NCI-H1694 treated with DMSO at 0.1 percent for 48 hours (cell line): ENCODE measurements at places on chromosomes 2 and 18.
A peak's percentile ranks its signal among the peaks of the same experiment; 100 is the strongest.

- DNase-seq, result peak; percentile 62
These were observed 306.5 kb upstream of the TNP1 start for GRCh38 chr2:217166241-217166850.

DNA sequence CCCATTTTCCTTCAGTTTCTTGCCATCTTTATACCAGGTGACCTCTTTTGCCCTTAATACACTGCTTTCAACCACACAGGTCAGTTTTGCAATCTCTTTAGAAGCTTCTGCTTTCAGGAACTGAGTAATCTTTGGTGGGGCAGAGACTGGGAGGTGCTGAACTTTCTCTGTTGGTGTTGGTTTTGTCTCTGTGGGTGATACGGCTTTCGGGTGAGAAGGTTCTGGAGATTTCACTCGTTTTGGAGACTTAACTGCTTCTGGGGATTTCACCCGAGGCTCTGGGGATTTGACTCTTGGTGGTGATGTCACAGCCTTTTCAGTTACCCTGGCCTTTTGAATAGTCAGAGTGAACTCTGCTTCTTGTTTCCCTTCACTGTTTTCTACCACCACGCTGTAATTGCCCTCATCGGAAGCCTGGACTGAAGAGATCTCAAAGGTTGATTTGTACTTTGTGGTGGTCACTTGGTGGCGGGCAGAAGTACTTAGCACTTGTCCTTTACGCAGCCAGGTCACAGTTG is 50.4 kb downstream of the PLEKHA3 start:
- no peak for DNase-seq

- DNase-seq, result no peak
These were observed 374.1 kb downstream of the ARHGAP15 start for GRCh38 chr2:143503280-143503679.

- no peak for DNase-seq
These were observed 54.2 kb upstream of the TACR1 start for GRCh38 chr2:75253526-75253925.

GRCh38 chr2:138455691-138456090 is 45.9 kb upstream of the SPOPL start:
- DNase-seq, result no peak

DNA sequence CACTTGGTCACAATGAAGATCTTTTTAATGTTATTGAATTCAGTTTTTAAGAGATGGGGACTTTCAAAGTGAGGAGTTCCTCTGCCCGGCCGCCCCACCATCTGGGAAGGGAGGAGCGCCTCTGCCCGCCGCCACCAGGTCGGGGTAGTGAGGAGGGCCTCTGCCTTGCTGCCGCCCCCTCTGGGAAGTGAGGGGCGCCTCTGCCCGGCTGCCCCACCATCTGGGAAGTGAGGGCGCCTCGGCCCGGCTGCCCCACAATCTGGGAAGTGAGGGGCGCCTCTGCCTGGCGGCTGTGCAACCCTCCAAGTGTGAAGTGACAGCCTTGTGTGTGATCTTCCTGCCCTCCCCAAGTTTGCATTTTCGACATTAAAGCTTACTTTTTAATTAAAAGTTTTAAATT is 899.3 kb downstream of the TRIB2 start:
- no peak for DNase-seq

DNA sequence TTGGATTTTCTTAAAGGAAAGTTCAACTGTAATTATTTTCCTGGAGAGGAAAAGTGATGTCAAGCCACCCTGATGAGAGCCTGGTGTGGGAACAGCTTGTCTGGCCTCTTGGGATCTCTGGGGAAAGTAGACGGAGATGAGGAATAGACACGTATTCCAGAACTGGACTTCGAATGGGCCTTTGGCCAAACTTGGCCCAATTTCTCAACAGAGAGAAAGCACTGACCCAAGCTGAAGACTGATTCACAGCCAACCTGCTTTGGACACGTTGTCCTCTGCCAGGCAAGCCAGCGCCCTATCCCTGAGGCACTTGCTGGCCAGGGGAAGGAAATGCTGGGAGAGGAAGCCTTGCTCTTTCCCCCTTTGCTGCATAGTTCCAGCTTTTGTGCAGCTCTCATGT is 70.8 kb upstream of the CTAGE1 start:
- no peak for DNase-seq

- DNase-seq, result no peak
These were observed 49.0 kb upstream of the BIN1 start for GRCh38 chr2:127155947-127156346.

DNA sequence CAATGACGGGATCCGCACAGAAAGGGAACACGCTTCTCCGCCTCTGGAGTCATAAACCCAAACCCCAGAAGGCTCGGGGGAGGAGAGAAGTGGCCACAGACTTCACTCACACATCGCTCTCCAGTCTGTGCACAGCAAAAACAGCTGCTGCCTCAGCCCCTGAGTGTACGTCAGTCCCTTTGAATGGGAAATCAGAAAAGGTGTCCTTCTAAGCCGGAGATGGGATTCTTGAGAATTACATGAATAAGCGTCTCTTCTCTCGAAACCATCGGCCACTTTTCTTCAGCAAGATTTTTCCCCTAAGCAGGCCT is 78.3 kb downstream of the PDCL3 start:
- no peak for DNase-seq

DNA sequence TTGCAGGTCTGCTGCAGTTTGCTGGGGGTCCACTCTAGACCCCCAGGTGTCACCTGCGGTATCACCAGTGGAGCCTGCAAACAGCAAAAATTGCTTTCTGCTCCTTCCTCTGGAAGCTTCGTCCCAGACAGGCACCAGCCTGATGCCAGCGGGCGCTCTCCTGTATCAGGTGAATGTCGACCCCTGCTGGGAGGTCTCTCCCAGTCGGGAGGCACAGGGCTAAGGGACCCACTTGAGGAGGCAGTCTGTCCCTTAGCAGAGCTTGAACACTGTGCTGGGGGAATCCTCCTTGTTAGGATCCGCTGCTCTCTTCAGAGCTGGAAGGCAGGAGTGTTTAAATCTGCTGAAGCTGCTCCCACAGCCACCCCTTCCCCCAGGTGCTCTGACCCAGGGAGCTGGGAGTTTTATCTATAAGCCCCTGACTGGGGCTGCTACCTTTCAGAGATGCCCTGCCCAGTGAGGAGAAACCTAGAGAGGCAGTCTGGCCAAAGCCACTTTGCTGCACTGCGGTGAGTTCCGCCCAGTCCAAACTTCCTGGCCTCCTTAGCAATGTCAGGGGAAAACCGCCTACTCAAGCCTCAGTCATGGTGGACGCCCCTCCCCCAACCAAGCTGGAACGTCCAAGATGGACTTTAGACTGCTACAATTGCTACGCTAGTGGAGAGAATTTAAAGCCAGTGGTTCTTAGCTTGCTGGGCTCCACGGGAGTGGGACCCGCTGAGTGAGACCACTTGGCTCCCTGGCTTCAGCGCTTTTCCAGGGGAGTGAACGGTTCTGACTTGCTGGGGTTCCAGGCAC is 652.5 kb downstream of the KCNJ3 start:
- no peak for DNase-seq

GRCh38 chr2:220795705-220796104 is 776.4 kb downstream of the EPHA4 start:
- no peak for DNase-seq

DNA sequence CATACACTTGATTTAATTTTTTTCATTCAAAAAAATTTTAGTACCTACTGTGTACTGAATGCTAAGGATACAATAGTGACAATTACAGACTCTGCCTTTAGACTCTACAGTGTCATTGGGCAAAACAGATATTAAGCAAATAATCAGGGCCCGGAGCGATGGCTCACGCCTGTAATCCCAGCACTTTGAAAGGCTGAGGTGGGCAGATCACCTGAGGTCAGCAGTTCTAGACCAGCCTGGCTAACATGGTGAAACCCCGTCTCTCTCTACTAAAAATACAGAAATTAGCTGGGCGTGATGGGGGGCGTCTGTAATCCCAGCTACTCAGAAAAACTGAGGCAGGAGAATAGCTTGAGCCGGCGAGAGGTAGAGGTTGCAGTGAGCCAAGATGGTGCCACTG is 1.4 kb downstream of the UBXN2A start:
- DNase-seq, result no peak

DNA sequence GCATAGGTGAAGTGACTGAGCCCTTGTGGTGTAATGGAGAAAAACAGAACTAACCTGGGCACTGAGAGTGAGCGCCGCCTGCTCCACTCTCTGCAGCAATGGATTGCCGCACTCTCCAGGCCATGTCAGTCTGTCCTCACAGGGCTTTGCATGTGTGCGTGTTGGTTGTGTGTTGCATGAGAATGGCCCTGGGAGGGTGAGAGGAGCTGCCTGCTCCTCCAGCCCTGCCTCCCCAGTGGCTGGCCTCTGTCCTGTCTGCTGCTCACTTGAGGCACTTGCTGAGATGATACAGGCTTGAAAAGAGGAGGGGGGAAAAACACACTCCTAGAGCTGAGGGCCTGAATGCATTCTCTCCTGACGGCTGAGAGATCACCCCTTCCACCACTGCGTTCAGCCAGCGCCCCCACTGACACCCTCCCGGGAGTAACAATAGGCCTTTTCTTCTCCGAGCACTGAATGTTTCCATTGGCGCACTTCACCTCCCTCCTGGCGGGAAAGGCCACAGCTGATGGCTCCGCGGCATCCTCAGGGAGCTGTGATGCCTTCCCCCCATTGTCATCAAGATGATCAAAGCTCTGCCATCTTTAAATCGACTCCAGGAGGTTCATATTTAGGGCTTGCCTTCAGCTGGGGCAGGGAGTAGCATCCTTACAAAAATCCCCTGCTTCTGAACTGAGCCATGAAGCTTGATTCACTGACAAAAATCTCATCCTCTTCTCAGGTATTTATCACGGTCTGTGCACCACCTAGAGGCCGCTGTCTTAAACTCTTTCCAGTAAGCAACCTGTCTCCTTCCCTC is 49.9 kb upstream of the DAPL1 start:
- peak; percentile 85 for DNase-seq

DNA sequence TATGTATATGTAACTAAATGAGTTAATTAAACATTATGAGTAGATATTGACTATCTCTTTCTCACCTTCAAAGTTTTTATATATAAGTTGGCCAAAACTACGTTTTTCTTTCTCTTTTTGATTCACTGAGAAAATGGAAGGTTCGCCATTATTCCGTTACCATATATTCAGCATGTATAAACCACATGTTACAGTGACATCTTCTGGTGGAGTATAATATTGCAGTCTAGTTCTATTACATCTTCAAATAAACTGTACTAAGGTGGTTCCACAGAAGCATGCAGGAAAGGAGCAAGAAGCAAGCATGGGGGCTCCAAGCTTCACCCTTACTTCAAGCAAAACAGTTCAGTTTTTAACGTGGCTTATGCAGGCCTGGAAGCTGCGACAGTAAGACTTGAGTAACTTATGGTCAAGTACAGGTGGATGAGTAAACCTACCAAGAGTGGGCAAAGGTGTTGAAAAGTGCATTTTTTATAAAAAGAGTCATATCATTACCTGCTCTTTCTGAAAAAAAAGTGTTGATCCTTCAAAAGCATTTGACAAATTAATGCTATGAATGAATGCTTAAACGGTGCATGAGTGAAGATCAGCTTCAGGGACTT is 129.8 kb upstream of the RAB6C start:
- DNase-seq, result peak; percentile 81

GRCh38 chr18:57443247-57443646 is 8.1 kb downstream of the ONECUT2 start:
- no peak for DNase-seq

DNA sequence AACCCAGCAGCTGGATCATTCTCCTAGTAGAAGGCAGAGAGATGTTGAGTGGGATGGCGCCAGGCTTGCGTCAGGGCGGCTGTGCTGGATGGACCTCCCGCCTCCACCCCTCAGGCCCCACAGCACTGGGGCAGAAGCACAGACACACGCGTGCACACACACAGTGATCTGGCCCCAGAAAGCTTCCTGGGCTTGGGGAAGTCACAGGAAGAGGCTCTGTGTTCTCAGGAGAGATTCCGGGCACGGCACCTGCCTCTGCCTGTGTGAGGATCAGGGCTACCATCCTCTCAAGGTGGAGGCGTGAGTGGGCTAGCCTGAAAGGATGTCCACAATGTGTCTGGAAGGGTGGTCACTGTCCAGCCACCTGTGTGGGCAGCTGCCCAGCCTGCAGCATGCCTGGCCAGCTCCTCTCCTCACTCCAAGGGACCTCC is 229.8 kb upstream of the HS6ST1 start:
- DNase-seq, result no peak

GRCh38 chr18:13017247-13017875 is 26.2 kb downstream of the CEP192 start:
- no peak for DNase-seq

- DNase-seq, result no peak
These were observed 12.6 kb downstream of the LGALSL start for GRCh38 chr2:64466478-64467085.

GRCh38 chr2:70381821-70382220 is 80.0 kb upstream of the FAM136A start:
- no peak for DNase-seq

DNA sequence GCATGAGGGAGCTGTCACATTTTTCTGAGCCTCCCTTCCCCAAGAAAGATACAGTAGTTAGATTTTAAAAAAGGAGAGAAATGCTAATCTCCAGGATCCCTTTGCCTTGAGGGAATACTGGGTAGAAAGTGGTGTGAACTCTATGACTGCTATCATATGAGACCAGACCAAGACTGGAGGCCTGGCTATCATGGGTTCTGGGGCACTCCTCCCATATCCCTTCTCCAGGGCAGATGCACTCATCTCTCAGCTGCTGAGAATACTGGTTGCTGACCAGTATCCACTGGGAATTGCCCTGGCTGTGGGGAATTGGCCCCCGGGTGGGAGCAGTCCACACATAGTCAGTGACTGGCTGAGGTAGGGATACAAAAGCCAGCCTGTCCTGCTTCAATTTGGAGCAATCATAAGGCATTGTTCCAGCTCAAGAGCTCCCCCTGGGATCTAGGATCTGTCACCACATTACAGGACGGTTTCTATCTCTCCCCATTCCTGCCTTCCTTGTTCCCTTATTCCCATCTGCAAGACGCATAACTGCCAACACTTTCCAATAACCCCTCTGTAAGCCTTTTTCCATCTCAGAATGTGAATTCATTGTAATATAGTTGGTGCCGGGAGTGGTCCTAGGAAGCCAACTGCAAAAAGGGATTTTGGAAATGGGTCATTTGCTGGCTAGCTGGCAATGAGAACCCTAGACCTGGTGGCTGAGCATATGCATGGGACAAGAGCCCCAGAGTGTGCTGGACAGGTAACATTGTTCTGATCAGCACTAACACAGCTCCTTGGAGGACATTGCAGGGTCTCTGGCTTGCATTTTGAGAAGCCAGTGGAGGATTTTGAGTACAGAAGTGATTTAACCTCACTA is 35.4 kb upstream of the REEP1 start:
- peak; percentile 46 for DNase-seq

- DNase-seq, result no peak
These were observed 21.6 kb upstream of the DSC3 start for GRCh38 chr18:31064130-31064529.

GRCh38 chr2:181371195-181371594 is 86.0 kb upstream of the ITGA4 start:
- no peak for DNase-seq

- DNase-seq, result no peak
These were observed 353.3 kb upstream of the LRP1B start for GRCh38 chr2:142484111-142484510.

- no peak for DNase-seq
These were observed 11.4 kb downstream of the TMEFF2 start for GRCh38 chr2:192183296-192183695.

- no peak for DNase-seq
These were observed 7.0 kb upstream of the LDLRAD4 start for GRCh38 chr18:13211534-13211933.

GRCh38 chr2:134103196-134103595 is 150.7 kb upstream of the MGAT5 start:
- DNase-seq, result no peak
